ENCODE measurements at places on chromosomes 7 and 10.

GRCh38 chr7:23276376-23276775 is 22.8 kb upstream of the MALSU1 start:
- peak; percentile 81 for DNase-seq

DNA sequence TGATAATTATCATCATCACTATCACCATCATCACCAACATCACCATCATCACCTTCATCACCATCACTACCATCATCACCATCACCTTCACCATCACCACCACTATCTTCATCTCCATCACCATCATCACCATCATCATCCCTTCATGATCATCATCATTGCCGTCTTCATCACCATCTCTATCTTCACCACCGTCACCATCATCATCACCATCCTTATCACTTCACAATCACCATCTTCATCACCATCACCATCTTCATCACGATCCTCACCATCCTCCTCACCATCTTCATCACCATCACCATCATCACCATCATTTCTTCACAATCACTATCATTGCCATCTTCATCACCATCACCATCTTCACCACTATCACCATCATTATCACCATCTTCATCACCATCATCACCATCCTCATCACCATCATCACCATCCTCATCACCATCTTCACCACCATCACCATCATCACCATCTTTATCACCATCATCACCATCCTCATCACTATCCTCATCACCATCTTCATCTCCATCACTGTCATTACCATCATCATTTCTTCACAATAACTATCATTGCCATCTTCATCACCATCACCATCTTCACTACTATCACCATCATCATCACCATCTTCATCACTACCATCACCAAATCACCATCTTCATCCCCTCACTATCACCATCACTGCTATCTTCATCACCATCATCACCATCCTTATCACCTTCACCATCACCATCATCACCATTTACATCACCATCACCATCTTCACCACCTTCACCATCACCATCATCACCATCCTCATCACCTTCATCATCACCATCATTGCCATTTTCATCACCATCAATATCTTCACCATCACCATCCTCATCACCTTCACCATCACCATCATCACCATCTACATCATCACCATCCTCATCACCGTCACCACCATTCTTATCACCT is 72.4 kb upstream of the DNAAF5 start:
- DNase-seq = no peak

DNA sequence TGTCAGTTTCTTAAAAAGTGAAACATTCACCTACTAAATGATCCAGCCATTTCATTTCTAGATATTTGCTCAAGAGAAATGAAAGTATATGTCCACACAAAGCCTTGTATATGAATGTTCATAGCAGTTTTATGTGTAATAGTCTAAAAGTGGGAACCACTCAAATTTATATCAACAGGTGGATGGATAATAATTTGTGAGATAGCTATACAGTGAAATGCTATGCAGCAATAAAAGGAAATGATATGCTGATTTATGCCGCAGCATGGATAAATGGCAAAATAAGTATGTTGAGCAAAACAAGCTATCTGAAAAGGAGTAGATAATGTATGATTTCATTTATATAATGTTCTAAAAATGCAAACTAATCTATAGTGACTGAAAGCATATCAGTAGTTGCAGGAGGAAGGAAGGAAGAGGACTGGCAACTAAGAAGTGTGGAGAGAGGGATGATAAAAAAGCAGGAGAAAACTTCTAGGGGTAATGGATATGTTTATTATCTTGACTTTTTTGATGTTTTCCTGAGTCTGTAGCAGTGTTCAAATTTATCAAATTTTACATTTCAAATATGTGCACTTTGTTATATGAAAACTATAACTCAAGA is 80.6 kb downstream of the ABCB5 start:
- no peak for DNase-seq

DNA sequence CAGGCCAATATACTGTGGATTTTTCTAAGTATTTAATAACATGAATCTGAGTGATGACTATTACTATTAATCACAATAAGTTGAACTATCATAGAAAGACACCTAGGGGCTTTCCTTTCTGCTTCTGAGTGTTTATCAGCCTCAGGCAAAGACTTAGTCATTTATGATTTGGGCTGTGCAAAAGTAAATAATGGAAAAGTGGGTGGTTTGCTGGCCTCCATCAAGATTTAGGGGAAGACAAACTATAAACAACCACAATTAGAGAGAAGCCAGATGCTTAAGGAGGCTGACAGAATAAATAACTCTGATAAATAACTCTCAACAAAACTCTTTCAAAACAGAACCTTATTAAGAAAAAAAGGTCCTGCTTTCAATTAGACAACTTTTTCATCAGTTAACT is 64.7 kb downstream of the MACC1 start:
- no peak for DNase-seq
